ENCODE measurements at places on chromosomes 1 and 21. TPM values are rescaled to one million over a fixed set of nuclear protein-coding genes. Genes with fewer than 3 reads are reported as not detected.

The NPL gene
- 1.2 TPM for total RNA-seq

The CDCA8 gene
- total RNA-seq: 0.30 TPM

The SPRR3 gene
- total RNA-seq: not detected

The TIE1 gene
- 9.2 TPM for total RNA-seq

The AMY1C gene
- total RNA-seq: not detected

The WNT3A gene
- total RNA-seq: not detected

Data from smooth muscle cell of the umbilical artery (primary cell).